ENCODE measurements at places on chromosomes 7 and 10.

DNA sequence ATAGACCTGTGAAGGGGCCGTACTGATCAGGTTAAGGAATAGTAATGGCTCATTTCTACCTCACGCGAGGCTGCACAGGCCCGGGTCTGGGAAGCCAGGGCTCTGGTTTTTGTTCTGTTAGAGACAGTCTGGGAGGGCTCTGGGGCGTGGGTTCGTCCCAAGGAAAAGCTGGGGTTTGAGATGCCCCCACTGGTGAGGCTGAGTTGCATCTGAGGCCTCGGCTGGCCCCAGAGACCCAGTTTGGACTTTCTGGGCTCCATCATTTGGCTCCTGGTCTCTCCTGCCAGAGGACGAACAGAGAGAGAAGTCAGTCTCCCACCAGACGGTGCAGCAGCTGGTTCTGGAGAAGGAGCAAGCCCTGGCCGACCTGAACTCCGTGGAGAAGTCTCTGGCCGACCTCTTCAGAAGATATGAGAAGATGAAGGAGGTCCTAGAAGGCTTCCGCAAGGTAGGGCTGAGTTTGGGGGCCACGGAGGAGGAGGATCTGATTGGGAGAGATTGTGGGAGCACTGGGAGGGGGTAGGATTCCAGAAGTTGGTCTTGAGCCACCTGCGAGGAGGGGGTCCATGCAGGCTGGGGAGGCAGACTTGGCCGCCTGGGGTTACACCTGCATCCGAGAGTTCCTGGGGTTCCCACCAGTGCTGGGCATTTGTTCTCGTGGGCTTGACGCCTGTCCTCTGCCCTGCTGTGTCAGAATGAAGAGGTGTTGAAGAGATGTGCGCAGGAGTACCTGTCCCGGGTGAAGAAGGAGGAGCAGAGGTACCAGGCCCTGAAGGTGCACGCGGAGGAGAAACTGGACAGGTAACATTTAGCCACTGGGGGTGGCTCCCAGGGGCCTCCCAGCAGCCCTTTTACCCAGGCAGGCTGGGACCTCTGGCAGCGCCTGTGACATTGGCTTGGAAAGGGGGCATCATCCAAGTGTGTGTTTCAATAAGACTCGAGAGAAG is 22.5 kb upstream of the BTBD16 start:
- H3K27ac ChIP-seq: no peak overlapping the region
- no peaks in the 10 kb centered on the region for H3K27me3 ChIP-seq
- no peak for DNase-seq
- no peak overlapping the region for H3K4me3 ChIP-seq
- no peaks in the 10 kb centered on the region for H3K4me1 ChIP-seq

- H3K27me3 ChIP-seq: no peaks in the 10 kb centered on the region
- H3K4me1 ChIP-seq: peaks cover 7% of the 10 kb centered on the region
- no peak overlapping the region for H3K27ac ChIP-seq
- H3K36me3 ChIP-seq: no peaks in the 10 kb centered on the region
Measured at GRCh38 chr7:150322114-150322832, 882 bp upstream of the LRRC61 start.

GRCh38 chr10:111082102-111082975 is 5.5 kb downstream of the ADRA2A start:
- peaks cover 11% of the 10 kb centered on the region for H3K4me1 ChIP-seq
- no peak for DNase-seq
- no peaks in the 10 kb centered on the region for H3K36me3 ChIP-seq
- no peak overlapping the region for H3K4me3 ChIP-seq
- H3K27ac ChIP-seq: no peak overlapping the region
- peaks cover 51% of the 10 kb centered on the region for H3K27me3 ChIP-seq

GRCh38 chr7:43697690-43698089 is 31.6 kb downstream of the COA1 start:
- no peak for DNase-seq
- no peaks in the 10 kb centered on the region for H3K36me3 ChIP-seq
- H3K27me3 ChIP-seq: no peaks in the 10 kb centered on the region
- no peak overlapping the region for H3K4me3 ChIP-seq

GRCh38 chr7:150715293-150715692 is 1.1 kb upstream of the GIMAP1 start:
- DNase-seq: no peak
- no peak overlapping the region for H3K4me3 ChIP-seq
- no peak overlapping the region for H3K27ac ChIP-seq
- no peaks in the 10 kb centered on the region for H3K27me3 ChIP-seq

GRCh38 chr7:41887416-41887815 is 184.5 kb upstream of the INHBA start:
- DNase-seq: no peak
- no peak overlapping the region for H3K27ac ChIP-seq
- no peaks in the 10 kb centered on the region for H3K4me1 ChIP-seq
- no peaks in the 10 kb centered on the region for H3K27me3 ChIP-seq
- H3K4me3 ChIP-seq: no peak overlapping the region

DNA sequence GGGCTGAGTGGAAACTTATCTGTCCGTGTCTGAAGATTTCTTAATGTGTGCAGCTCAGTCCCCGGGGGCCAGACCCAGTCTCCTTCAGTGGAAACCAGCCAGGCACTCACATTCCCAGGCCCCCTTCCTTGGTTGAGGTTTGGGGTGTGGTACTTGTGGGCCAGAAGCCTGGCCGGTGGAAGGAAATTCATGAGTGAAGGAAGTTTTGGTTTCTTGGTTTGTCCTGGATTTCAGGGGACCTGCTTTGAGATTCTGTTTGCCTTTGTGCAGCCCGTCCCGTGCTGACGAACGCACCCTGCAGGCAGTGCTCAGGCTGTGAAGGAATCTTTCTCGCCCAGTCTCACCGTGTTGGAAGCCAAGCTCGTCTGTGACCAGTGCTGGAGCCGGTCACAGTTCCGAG is 2.9 kb downstream of the INPP5A start:
- H3K27me3 ChIP-seq: no peaks in the 10 kb centered on the region
- H3K27ac ChIP-seq: peak overlapping the region; percentile 89
- peaks cover 78% of the 10 kb centered on the region for H3K4me1 ChIP-seq
- no peaks in the 10 kb centered on the region for H3K36me3 ChIP-seq
- H3K4me3 ChIP-seq: peak overlapping the region; percentile 84

DNA sequence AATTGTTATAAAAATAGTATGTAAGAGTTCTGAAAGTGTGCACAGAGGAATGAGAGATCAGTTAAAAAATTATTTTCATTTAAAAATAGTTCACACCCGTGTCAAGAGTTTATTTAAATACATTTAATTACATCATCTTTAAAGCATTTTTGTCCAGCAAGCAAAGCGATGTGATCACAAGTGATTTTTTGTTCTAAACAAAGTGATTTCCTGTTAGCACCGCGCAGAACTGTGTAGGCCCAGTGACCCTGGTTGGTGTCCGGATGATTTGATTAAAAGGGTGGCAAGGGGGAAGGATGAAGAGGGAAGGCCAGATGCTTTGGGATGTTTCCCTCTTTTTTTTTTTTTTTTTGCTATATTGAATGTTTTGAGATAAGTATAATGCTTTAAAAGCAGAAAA is 227.8 kb upstream of the PITRM1 start:
- H3K4me1 ChIP-seq: peaks cover 22% of the 10 kb centered on the region
- H3K4me3 ChIP-seq: no peak overlapping the region
- no peak overlapping the region for H3K27ac ChIP-seq
- no peaks in the 10 kb centered on the region for H3K36me3 ChIP-seq
